Activated T-cell treated with anti-CD3 and anti-CD28 coated beads for 1 hour (primary cell): ENCODE measurements at places on chromosomes 2 and 18.

GRCh38 chr2:72892506-72893173 is 5.4 kb downstream of the SPR start:
- DNase-seq = peak; percentile 32

DNA sequence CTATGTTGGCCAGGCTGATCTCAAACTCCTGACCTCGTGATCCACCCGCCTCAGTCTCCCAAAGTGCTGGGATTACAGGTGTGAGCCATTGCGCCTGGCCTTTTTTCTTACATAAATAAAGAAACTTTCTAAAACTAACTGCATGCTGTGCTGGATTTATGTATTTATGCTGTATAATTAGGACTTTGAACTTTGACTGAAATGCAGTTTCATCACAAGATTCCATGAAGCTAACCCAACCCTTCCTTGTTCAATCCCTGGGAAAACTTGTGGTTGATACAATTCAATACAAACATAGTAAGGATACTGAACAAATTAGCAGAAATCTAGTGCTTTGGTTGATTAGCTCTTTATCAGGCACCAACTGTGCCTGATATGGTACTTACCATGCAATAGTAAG is 20.9 kb upstream of the SLC35F5 start:
- no peak for DNase-seq

GRCh38 chr18:47730795-47731194 is 199.7 kb downstream of the SMAD2 start:
- DNase-seq = no peak

GRCh38 chr2:99811544-99811943 is 321.7 kb upstream of the REV1 start:
- no peak for DNase-seq

DNA sequence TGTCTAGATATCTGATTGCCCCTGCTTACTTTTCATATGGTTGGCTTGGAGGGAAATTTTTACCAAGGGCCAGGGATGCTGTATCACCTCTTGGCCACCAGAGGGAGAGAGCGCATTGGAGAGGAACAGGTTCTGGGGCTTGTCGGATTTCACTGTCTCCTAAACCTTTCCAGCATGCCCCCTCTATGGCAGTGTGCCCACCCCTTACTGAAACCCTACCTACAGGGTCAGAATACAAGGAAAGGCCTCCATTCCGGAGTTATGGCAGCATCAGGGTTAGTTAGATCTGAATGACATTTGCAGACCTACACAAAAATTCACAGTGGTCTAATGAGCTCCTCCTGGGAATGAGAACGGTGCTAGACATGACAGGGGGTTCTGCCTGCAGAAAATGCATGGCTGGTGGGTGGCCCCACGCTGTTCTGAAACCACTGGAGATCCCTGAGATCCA is 5.8 kb downstream of the SLC14A2 start:
- peak; percentile 3 for DNase-seq

GRCh38 chr2:44087714-44088092 is 81.0 kb upstream of the PPM1B start:
- DNase-seq = no peak

DNA sequence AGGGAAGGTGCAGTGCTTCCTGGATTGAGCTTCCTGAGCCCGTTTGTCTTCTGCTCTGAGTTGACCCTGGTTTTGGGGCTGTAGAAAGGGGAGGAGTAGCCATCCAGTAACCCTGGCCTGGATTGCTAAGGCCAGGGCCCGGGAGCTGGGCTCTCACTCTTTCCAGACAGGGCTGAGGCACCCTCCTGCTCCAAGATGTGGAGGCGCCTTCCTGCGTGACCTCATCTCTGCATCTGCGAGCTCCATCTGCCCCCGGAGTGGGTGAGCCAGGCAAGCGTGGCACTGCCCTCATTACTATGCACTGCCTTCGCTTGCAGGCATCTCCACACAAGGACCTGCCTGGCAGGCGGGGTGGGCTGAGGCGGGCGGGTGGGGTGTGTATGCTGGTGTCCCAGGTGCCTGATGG is 58.0 kb downstream of the RAB31 start:
- DNase-seq = no peak

GRCh38 chr2:207480521-207481040 is 49.2 kb upstream of the CREB1 start:
- no peak for DNase-seq

GRCh38 chr2:202376460-202377206 is 506 bp downstream of the BMPR2 start:
- DNase-seq = peak; percentile 20

GRCh38 chr18:44958455-44958854 is 277.8 kb downstream of the SETBP1 start:
- DNase-seq = no peak

GRCh38 chr2:122530814-122531213 is 775.4 kb downstream of the TSN start:
- no peak for DNase-seq

GRCh38 chr2:200194746-200195145 is 111.7 kb upstream of the SPATS2L start:
- DNase-seq = no peak

DNA sequence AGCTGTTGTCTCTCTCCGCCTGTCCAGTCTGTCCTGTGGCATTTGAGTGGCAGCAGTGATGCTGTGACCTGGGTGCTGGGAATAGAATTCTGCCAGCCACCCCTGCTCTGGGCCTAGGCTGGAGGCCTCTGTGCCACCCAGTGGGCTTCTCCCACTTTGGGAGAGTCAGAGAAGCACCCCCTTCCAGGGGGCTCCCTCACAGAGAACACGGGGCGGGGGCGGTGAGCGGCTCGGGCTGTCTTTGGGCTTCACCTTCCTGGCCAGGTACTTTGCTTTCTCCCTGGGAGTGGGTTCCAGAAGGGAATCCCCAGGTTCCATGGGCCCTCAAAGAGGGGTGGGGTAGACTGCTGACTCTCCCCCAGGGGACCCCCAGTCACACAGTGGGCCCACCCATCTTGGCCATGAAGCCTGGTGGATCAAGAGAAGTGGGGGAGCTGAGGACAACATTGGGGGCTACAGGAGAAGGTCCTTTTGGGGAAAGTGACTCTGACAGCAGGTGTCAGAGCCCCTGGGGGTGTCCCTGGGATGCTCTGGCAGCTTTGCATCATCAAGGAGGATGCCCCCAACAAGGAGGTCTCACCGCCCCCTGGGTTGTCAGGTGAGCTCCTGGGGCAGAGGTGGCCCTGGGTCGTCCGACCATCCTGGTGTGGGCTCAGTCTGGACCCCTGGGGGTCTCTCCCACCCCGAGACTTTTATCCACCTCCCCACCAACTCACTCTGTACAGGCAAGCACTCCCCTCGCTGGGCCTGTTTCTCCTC is 18.8 kb upstream of the BOK start:
- no peak for DNase-seq

GRCh38 chr18:45954070-45954934 is 12.8 kb downstream of the EPG5 start:
- DNase-seq = no peak

- no peak for DNase-seq
These were observed 362.4 kb downstream of the KCNJ3 start for GRCh38 chr2:155060896-155061295.

- DNase-seq = no peak
These were observed 182.1 kb downstream of the PARD3B start for GRCh38 chr2:204727368-204727767.

DNA sequence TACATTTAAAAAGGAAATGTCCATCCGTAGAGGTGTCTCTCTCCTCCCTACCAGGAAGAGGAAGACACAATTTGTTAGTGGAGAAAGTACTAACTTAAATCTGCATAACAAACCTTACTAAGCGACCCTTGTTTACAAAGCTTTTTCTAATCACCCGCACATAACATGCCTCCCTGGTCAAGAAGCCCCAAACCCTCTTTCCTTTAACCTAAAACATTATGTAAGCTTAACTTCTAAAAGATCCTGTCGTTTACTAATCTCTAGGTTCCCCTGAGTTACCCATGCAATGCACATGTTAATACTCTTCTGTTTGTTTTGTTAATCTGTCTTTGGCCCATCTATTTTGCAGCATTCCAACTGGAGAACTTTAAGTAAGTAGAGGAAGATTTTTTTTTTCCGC is 630.3 kb upstream of the NRXN1 start:
- DNase-seq = no peak

DNA sequence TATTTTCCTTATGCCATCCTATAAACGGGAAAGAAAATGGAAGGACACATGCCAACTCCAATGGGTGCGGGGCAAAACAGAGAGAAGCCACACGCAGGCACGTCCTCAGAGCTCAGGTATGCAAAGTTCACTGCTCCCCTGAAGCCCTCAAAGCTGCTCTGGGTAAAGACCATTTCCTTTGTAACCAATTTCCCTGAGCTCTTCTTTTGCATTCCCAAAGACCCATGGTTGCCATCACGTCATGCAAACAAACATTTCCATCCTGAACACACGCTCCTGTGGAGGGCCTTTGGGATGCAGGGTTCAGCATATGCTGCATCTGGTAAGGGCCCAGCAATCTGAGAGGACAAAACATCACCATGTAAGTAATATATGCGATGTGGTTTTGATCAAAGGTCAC is 69.4 kb downstream of the EMILIN2 start:
- DNase-seq = no peak

- no peak for DNase-seq
These were observed 83.3 kb upstream of the ZNF521 start for GRCh38 chr18:25435149-25435782.

- DNase-seq = no peak
These were observed 204 bp downstream of the FAM110C start for GRCh38 chr2:46131-46470.

- no peak for DNase-seq
These were observed 15.1 kb upstream of the DARS1 start for GRCh38 chr2:136000502-136000901.

DNA sequence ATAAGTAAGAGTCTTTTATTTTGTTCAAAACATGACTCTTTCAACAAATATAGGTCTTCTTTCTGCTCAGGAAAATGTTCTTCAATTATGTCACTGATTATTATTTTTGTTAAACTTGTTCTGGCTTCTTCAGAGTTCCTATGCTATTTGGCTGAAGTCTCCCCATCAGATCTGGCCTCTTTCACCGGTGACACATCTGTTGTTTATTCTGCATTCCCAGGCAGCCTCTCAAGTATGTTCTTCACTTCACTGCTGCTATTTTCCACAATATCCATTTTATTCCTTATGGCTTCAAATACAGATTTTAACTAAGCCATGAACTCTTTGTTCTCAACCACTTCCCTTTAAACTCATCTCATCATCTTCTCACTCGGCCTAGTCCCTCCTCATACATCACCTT is 45.7 kb downstream of the HDAC4 start:
- no peak for DNase-seq

GRCh38 chr2:85913884-85914881 is 25.4 kb upstream of the ST3GAL5 start:
- no peak for DNase-seq

DNA sequence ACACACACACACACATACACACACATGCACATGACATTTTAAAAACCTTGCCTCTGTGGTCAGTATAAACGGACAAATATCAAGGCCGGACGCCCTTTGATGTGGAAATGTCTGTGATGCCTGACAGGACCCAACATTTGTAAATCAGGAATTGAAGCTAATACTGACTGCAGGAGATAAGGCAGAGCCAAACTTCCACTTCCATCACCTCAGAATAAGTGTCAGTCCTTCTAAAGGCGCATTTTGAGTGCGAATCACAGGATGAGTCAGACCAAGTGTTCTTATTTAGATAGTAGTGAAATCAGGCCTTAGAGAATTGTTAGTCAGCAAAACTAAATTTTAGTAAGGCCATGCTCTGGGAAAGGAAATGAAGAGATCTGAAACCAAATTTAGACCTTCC is 211.7 kb upstream of the LRATD1 start:
- DNase-seq = no peak

GRCh38 chr18:51121597-51121857 is 76.0 kb downstream of the MEX3C start:
- DNase-seq = no peak

DNA sequence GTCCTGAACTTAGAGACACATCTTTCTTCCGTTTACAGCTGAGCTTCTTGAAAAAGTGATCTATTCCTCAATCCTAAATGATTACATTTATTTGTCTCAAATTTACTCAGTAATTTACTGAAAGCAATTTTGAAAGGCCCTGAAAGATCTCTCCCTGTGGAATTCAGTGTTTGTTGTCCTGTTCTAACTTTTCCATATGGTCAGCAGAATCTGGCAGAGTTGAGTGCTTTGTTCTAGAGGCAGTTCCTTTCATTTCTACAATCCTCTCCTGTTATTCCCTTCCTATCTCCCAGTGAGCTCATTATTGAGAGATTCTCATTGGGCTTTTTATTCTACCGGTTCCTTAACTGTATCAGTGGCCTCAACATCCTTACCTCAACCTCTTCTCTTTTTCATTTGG is 36.5 kb upstream of the REG3G start:
- DNase-seq = no peak

DNA sequence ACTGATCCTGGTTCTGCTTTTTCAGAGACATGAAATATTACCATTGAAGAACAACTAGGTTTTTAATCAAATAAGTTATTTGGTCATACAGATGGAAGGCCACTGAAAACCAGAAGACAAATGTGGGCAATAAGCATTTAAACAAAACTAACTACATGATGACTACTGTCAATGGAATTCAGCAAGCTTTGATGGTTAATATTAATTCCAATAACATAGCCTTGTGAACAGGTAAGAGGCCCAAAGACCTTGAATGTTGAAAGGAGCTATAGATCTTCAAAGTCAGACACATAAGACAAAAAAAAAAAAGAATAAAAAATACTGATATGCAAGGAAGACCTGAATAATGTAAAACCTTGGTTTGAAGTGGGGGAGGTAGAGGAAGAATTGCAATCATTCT is 1955.6 kb upstream of the CELF4 start:
- DNase-seq = no peak

- no peak for DNase-seq
These were observed 60.9 kb downstream of the LDLRAD4 start for GRCh38 chr18:13279181-13280069.

DNA sequence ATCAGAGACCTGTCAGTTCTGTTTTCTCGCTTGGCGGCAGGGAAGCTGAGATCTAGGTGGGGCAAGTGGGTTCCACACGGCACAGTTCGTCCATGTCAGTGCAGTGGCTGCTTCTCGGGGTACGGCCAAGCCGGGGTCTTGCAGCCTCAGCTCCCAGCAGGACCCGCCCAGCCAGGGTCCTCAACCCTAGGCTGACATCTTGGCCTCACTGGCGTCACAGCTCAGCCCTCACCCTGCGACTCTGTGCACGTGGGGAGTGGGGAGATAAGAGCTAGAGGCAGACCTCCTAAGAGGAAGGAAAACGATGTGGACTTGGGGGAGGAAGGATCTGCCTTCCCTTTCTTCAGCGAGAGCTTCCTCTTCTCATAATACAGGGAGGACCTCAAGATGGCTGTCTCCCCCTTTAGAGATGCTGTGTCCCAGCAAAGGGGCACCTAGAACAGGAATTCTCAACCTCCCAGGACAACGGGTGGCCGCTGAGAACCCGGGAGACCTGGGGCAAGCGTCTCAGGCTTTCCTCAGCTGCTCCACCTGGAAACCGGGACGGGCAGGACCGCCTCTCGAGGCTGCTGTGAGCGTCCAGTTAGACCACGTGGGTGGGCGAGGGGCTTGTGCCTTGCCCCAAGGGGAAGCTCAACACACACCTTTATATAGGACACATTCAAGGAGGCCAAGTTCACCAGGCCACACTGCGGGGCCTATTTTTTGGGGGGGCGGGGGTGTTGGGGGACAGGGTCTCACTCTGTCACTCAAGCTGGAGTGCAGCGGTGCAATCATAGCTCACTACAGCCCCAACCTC is 23.5 kb upstream of the KLF11 start:
- no peak for DNase-seq
